ENCODE measurements at places on chromosomes 3 and 15. TPM values are rescaled to one million over a fixed set of nuclear protein-coding genes. Genes with fewer than 3 reads are reported as not detected.

- peaks cover 36% of the 10 kb centered on the region for H3K4me1 ChIP-seq
- H3K27ac ChIP-seq = no peak overlapping the region
- no peak for DNase-seq
- H3K4me3 ChIP-seq = no peak overlapping the region
Observed at GRCh38 chr3:193617628-193618027, 24.6 kb downstream of the OPA1 start.

DNA sequence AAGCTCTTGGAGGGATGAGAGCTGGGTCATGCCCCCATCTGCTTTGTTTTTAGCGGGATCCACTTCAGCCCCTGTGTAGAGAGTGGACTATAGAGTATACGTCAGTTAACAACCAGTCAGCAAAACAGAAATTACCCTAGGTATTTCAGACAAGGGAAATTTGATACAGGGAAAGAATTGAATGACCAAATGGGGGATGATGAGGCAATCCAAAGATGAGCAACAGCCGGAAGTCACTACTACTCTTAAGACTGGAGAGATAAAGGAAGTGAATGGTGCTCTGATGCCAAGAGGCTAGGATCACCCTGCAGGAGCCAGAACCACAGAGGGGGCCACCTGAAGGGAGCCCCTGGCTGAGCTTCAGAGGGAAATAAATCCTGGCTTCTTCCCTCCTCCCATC, 1.7 kb upstream of the GPR62 start:
- H3K27me3 ChIP-seq = peaks cover 26% of the 10 kb centered on the region
- no peaks in the 10 kb centered on the region for H3K4me1 ChIP-seq
- no peak overlapping the region for H3K4me3 ChIP-seq
- no peak for DNase-seq
- no peaks in the 10 kb centered on the region for H3K36me3 ChIP-seq
- H3K27ac ChIP-seq = no peak overlapping the region

Gene EXD1
- not detected for total RNA-seq

DNA sequence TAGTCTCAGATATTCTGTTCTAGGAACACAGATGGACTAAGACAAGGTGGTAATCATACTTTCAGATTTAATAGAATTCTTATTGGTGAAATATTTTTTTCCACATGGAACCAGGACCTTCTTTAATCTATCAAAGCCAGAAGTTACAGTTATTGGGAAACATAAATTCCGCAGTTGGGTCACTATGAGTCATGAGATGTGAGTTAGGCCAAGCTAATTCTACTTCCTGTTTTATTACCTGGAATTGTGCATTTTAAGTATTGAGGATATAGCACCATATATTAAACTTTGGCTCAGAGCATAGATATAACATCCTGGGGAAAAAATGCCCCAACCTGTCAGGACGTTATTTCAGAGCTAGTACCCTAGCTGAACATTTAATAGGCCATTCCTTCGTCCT, 96.4 kb upstream of the P3H2 start:
- DNase-seq = no peak
- no peaks in the 10 kb centered on the region for H3K27me3 ChIP-seq
- no peaks in the 10 kb centered on the region for H3K4me1 ChIP-seq
- H3K36me3 ChIP-seq = peaks cover 11% of the 10 kb centered on the region
- H3K27ac ChIP-seq = no peak overlapping the region

DNA sequence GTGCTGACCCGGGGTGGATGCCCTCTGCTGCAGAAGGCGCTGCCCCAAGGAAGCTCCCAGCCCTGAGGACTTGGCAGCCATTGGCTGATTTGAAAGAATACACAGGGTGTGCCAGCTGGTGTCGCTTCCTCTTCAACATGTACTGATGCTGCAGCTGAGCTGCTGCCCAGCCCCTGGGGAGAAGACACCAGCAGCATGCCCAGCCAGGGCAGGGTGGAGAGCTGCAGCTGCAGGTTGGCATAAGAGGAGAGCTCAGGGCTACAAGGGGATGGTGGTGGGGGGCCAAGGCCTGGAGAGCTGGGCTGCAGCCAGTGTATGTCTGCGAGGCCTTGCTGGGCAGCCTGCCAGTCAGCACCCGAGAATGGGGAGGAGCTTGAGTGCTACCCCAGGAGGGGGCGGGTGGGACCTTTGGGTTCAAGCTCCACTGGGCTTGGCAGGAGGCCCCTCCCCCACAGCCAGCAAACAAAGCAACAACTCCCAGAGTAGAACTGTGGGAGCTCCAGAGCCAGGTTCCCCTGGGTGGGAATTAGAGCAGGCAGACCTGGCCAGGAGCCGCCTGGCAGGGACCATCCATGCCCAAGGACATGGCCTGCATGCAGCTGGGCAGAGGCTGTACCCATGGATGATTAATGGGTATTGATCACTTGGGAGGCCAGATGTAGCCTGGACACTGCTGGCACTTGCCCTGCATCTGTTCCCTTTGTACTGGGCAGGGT, 9.2 kb upstream of the SEMA4B start:
- H3K27ac ChIP-seq = no peak overlapping the region
- H3K27me3 ChIP-seq = no peaks in the 10 kb centered on the region
- H3K36me3 ChIP-seq = no peaks in the 10 kb centered on the region
- H3K4me1 ChIP-seq = peaks cover 17% of the 10 kb centered on the region
- no peak for DNase-seq

Gene DUOX2
- total RNA-seq = 7.1 TPM

DNA sequence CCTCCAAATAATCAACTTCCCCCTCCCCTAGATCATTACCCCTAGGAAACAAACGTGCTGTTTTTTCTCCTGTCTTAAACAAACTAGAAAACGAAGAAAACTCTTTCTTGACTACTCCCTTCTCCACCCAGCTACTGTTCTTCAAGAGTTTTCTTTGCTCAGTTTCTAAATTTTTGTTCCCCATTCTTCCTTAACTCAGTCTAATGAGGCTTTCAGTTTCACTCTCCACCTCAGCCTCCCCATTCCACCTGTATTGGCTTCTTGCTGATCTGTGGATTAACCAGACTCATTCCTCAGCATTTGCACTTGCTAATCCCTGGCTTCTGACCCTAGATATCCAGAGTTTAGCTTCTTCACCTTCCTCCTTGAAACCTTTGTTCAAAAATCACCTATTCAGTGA, 26.8 kb downstream of the SERPINI1 start:
- H3K4me3 ChIP-seq = no peak overlapping the region
- H3K4me1 ChIP-seq = no peaks in the 10 kb centered on the region
- DNase-seq = no peak
- no peaks in the 10 kb centered on the region for H3K27me3 ChIP-seq

GRCh38 chr3:101719604-101720185, 4.7 kb upstream of the CEP97 start:
- no peak for DNase-seq
- H3K4me3 ChIP-seq = no peak overlapping the region
- no peaks in the 10 kb centered on the region for H3K36me3 ChIP-seq
- no peaks in the 10 kb centered on the region for H3K27me3 ChIP-seq
- H3K27ac ChIP-seq = no peak overlapping the region

GRCh38 chr3:63470745-63471144, 181.7 kb upstream of the SNTN start:
- no peaks in the 10 kb centered on the region for H3K27me3 ChIP-seq
- H3K27ac ChIP-seq = no peak overlapping the region
- H3K36me3 ChIP-seq = no peaks in the 10 kb centered on the region
- no peak overlapping the region for H3K4me3 ChIP-seq
- H3K4me1 ChIP-seq = no peaks in the 10 kb centered on the region
- DNase-seq = no peak

Gene NANOGP8
- total RNA-seq = not detected

DNA sequence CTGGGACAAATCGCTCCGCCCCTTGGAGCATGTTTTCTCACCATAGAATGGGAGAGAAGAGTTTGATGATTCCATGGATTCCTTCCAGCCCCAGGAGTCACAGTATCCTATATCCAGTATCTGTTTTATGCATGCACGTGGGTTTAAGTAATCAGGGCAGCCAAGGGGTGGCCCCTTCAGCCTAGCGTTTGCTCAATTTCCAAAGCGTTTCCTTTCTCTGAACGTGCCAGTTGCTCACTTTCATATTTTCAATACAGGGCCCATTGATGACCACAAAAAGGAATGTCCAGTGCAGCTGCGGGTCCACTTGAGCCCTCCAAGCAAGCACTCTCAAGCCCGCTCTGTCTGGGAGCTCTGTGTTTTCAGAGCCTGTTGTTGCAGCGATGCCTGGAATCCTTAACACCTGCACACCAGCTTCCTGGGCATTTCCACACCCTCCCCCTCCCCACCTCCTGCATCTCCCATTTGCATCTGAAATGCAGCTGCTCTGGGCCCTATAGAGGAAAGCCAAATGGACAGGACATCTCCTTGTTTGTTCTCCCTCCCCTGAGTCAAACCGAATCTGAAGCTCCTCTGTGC, 164.3 kb upstream of the LPP start:
- no peak overlapping the region for H3K4me3 ChIP-seq
- DNase-seq = no peak
- peaks cover 4% of the 10 kb centered on the region for H3K36me3 ChIP-seq
- H3K4me1 ChIP-seq = peaks cover 51% of the 10 kb centered on the region
- H3K27ac ChIP-seq = no peak overlapping the region

- H3K4me3 ChIP-seq = no peak overlapping the region
- H3K27me3 ChIP-seq = no peaks in the 10 kb centered on the region
- no peaks in the 10 kb centered on the region for H3K4me1 ChIP-seq
- no peak overlapping the region for H3K27ac ChIP-seq
Observed at GRCh38 chr3:104825116-104825515, 541.6 kb upstream of the ALCAM start.

Gene SST
- not detected for total RNA-seq

GRCh38 chr3:24354230-24354629, 140.4 kb downstream of the THRB start:
- no peaks in the 10 kb centered on the region for H3K27me3 ChIP-seq
- no peak for DNase-seq
- H3K4me3 ChIP-seq = no peak overlapping the region
- H3K27ac ChIP-seq = no peak overlapping the region

DNA sequence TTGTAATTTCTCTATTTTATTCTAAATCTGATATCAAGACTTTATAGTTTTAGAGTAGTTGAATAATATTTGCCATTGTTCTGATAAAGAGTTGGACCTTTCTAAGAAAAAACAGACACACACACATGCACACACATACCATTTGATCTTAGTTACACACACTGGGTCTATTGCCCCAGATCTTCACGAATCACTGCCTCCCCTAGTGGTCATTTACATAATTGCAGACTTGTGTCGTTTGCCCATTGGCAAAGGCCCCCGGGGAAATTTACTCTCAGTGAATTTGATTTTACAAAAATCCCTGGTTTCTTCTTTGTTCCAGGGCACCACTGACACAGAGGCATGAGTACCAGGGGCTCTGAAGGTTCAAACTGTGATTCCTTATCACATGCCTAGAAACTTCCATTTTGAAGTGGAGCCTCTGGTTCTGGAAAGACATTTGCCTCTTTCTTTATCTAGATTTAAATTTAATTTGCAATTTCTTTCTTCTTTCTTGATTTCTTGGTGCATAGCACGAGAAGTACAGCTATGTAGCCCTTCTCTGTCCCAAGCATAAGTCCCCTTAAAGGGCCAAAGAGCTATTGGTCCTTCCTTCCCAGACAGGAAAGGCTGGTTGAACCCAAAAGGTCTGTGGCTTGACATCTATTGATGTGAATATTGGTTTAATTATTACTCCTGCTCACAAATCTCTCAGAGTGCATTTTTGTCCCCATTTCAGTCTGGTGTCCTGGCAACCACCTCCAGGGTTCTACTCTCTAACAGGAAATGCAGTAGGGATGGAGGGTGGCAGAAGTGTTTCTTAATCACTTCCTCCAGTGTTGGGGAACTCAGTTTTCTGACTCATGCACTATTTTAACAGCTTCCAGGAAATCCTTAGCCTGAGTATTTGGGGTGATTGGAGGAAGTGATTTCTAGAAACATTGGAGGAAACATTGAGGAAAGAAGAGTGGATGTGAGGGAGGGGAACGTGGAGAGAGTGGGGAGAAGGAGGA, 32.4 kb upstream of the SLC6A11 start:
- peak overlapping the region; percentile 62 for H3K4me3 ChIP-seq
- H3K27ac ChIP-seq = peak overlapping the region; percentile 52
- no peak for DNase-seq
- H3K27me3 ChIP-seq = peaks cover 21% of the 10 kb centered on the region
- no peaks in the 10 kb centered on the region for H3K36me3 ChIP-seq
- peaks cover 9% of the 10 kb centered on the region for H3K4me1 ChIP-seq

DNA sequence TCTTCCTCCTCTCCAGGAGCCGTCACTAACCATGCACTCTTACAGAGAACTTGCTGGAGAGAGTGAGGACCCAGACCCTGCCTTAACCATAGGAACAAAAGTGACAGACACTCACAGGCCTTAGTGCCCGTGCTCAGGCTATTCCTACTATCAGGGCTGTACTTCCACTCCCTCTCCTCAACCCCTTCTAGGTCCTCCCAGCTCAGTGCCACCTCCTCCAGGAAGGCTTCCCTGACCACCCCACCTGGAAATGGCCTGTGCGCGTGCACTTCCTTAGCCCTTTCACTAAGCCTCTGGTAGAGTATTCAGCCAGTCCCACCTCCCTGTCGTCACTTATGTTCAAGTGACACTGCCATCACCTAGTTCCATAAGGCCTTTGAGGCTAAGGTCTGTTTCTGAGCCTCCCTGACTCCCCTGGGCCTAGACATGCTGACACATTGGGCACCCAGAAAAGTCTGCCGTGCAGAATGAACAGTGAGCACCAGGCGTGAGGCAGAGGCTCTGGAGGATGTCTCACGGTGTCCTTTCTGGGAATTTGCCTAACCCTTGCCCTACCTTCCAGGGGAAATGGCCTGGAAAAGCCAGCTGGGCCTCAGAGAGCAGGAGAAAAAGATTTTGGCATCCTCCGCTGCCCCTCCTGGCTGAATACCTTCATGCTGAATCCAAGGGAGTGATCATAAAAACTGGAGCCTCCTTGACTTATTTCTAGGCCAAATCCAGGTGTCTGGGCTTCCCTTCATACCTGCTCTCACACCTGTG, 108.6 kb upstream of the SMAD3 start:
- no peaks in the 10 kb centered on the region for H3K36me3 ChIP-seq
- no peaks in the 10 kb centered on the region for H3K4me1 ChIP-seq
- DNase-seq = no peak
- H3K27ac ChIP-seq = no peak overlapping the region

GRCh38 chr3:184186184-184186901, at the start of gene ABCF3:
Gene ABCF3, plus strand, starts transcription at chr3:184186199. Its CDS starts 9 bp downstream, at chr3:184186208.
- peak within 1 kb of the TSS; percentile 98 for H3K4me3 ChIP-seq
- H3K4me1 ChIP-seq = peaks cover 39% of the 10 kb centered on the region
- peak within 1 kb of the TSS; percentile 95 for H3K27ac ChIP-seq
- peaks cover 25% of the 10 kb centered on the region for H3K36me3 ChIP-seq

Gene GPR171
- total RNA-seq = 21.3 TPM

- H3K4me3 ChIP-seq = no peak overlapping the region
- H3K27ac ChIP-seq = no peak overlapping the region
- peaks cover 55% of the 10 kb centered on the region for H3K4me1 ChIP-seq
- DNase-seq = no peak
- H3K36me3 ChIP-seq = peaks cover 5% of the 10 kb centered on the region
Observed at GRCh38 chr15:85622221-85622831, 172.4 kb downstream of the KLHL25 start.

DNA sequence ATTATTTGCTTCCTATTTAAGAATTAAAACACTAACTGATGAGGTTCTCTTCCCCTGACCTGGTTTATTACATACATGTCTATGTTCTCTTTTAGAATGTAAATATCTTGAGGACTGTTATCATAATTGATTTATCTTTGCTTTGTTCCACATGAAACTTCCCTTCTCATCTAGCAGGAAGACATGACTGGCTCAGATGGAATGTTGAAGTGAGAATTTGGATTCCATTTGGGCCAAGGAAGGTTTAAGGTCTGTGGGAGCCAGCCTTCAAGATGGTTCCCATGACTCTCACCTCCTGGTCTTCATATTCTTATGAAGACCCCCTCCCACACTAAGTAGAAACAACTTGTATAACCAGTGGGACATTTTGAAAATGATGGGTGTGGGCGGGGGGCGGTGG, 222.2 kb upstream of the GADL1 start:
- H3K27ac ChIP-seq = no peak overlapping the region

Gene SLC28A2
- not detected for total RNA-seq

Gene THAP10
- total RNA-seq = 0.59 TPM

All from natural killer cell treated with Interleukin-12 subunit alpha and Interleukin-12 subunit beta and Interleukin-15 and Interleukin-18, amount 100 ng/mL, for 72 hours (primary cell).